ENCODE measurements at places on chromosomes 2 and 18.

DNA sequence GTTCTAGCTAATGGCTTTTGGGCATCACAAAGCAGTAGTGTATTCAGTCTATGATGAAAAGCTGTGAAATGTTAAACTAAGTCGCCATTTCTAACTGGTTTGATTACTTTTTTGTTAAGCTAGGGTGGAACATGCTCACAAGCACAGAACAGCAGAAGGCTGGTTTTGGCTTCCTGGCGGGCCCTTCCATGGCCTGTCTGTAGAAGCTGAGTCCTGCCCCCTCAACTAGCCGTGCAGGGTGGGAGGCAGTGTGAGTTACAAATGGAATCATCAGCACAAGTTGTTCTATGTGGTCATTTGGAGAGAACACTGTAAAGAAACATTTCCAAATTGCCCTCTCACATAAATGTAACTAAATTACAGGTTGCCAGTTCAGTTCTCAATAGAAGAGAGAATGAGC is 290.8 kb downstream of the ALPK2 start:
- DNase-seq, result no peak

GRCh38 chr2:67726416-67726815 is 329.3 kb downstream of the ETAA1 start:
- DNase-seq, result no peak

GRCh38 chr18:72848503-72849237 is 19.1 kb downstream of the NETO1 start:
- DNase-seq, result no peak

- no peak for DNase-seq
Observed at GRCh38 chr18:70165936-70166335, 39.6 kb downstream of the RTTN start.

- no peak for DNase-seq
Observed at GRCh38 chr18:55853268-55853667, 265.3 kb upstream of the TCF4 start.

GRCh38 chr2:137535897-137536296 is 428.4 kb upstream of the HNMT start:
- DNase-seq, result no peak

DNA sequence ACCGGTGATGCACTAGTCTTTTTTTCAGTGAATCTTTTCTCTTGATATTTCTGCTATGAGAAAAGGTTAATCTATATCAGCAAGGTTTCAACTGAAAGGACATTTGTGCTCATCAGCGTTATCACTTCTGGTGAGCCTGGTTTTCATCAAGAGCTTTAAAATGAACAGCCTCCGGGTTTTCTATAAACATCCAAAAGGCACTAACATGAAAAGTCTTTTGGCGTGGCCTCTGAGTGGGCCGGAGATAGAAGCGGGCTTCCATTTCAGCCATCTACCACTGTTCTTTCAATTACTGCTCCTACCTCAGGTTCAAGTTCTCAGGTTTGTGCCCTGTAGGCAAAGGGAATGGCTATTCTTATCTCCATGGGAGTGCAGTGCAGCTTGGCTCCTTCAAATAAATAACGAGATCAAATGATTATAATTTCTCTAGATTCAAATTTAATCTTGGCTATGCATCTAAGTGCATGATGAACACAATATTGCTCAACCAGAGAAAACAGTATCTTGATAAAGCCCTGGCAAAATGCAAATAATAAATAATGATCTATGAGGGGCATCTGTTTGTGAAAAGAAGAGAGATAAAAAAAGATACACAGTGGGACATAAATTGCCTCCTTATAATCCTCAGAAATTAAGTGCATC is 314.8 kb downstream of the CDH2 start:
- DNase-seq, result no peak

All from stimulated activated CD4-positive, alpha-beta T cell treated with anti-CD3 and anti-CD28 coated beads, Interleukin-1b, Interleukin-23, amount 100 ng/mL, for 24 hours (primary cell).